ENCODE measurements at places on chromosomes 7 and 10.

- DNase-seq = no peak
These were observed 100.3 kb downstream of the RAPGEF5 start for GRCh38 chr7:22256541-22257096.

- no peak for DNase-seq
These were observed 5.0 kb upstream of the TNRC18 start for GRCh38 chr7:5428478-5429252.

GRCh38 chr10:116371737-116372136 is 47.5 kb downstream of the CCDC172 start:
- DNase-seq = no peak

GRCh38 chr10:6823770-6824169 is 243.7 kb upstream of the PRKCQ start:
- no peak for DNase-seq

GRCh38 chr7:141418066-141418465 is 133.1 kb upstream of the AGK start:
- no peak for DNase-seq
